ENCODE measurements at places on chromosomes 1 and 21. TPM values are rescaled to one million over a fixed set of nuclear protein-coding genes. Genes with fewer than 3 reads are reported as not detected.

SNRNP40 gene
- 75.7 TPM for total RNA-seq

GRCh38 chr1:42756956-42757891 lies 9.6 kb downstream of the P3H1 start:
- DNase-seq: no peak

DNA sequence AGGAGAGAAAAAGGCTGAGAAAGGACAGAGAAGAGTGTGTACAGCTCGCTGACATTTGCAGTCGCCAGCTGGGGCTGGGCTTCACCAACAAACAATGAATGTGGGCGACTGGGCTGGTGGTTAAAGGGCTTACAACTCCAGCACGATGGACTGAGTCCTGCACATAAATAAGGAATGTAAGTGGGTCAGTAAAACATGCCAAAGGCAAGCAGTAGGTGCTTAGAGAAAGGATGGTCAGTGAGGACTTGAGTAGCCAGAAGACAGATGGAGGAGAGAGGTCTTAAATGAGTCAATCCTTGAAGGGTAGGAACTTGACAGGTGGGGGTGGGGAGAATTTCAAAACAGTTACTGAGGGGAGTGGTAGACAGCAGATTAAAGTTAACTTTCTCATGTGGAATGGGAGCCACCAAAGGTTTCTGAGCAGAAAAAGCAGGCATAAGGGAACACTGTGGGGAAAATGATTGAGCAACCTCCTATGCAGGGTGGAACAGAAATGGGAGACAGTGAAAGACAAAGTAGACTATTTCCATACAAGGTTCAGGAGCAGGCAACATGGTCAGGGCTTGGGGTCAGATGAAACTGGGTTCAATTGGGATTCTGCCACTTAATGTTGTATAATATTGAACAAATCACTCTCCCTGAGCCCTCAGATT lies 37.4 kb downstream of the GADD45A start:
- DNase-seq: no peak

- DNase-seq: peak; percentile 46
Observed at GRCh38 chr1:181397845-181398244, 85.5 kb upstream of the CACNA1E start.

DNA sequence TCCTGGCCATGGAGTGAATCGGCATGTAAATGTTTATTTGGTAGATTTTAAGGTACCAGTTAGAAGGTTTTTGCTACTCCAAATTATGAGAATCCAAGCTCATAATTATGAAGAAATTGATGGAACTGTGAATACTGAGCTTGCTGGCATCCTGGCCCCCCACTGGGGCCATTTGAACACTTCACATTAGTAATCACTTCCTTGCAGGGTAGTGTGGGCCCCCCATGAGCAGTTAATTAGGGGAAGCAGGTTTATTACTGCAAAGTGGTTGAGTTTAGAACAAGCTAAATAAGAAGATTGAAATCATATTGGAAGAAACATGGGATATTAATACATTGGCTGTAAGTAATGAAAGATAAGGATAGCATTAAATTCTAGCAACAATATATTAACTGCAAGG lies 86.7 kb downstream of the S1PR1 start:
- no peak for DNase-seq

GLMP gene
- total RNA-seq: 39.4 TPM

PRRX1 gene
- total RNA-seq: not detected

DNA sequence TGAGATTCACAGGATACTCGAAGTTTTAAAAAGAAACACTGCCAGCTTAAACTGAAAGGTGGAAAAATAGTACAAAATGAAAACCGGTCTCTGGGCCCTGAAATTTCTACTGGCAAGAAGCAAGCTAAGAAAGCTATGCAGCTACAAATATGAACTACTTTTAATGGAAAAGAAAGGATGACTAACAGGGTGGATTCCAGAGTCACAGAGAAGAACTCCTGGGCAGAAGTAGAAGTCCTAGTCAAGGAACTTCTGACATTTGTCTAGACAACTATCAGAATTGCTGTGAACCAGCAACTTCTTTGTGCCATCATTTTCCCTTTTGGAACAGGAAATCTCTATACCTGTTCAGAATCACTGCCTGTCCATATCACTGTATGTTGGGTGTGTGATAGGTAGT lies 38.1 kb downstream of the CD160 start:
- DNase-seq: no peak

IVL gene
- total RNA-seq: not detected

PCNX2 gene
- total RNA-seq: 23.2 TPM

A3GALT2 gene
- not detected for total RNA-seq
